CD4-positive, alpha-beta T cell treated with Interleukin-21 for 1 hour (primary cell): ENCODE measurements at places on chromosomes 2 and 18.

- no peak for DNase-seq
Measured at GRCh38 chr2:167190053-167190452, 301.8 kb downstream of the XIRP2 start.

GRCh38 chr2:63814114-63814513 lies 27.6 kb upstream of the UGP2 start:
- DNase-seq: no peak

DNA sequence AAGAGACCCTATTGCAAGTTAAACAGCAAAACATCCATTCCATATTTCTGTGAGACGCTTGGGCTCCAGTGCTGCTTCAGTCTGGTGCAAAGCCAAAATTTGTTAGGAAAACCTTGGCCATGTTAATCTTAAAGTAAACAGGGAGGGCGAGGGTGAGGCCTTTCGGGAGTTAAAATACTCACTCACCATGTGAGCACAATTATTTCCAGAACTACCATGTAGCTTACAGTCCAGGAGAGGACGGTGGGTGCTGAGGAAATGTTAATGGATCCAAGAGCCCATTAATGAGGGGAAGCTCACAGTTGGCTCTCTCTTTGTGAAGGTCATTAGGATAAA lies 286.4 kb downstream of the SLC8A1 start:
- DNase-seq: no peak

DNA sequence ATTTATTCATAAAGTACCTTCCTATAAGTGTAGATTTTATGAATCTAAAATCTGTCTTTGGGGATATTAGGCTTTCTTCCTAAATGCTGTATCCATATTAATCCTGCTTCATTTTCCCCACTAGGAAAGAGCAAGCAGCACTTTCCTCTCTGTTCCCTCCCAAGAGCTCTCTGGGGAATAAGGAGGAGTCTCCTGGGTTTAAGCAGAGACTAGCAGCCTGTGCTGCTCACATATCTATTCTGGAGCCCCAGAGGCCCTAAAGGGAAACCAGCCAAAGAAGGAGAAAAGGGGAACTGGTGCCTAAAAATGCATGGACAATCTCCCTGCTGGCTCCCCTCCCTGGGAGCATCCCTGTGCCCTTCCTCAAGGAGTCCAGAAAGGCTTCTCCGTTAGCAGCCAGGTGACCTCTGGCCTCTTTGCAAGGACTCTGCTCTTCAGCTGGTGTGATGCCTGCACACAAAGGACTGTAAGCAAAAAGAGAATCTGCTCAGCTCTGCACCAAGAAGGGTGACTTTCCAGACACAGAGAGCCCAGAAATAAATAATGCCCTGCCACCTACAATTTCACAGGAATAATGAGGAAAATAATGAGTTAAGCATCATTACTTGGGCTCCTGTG lies 270.6 kb downstream of the SS18 start:
- no peak for DNase-seq

- no peak for DNase-seq
Measured at GRCh38 chr2:41895334-41895664, 152.5 kb upstream of the PKDCC start.

- DNase-seq: peak; percentile 76
Measured at GRCh38 chr2:96138179-96139145, at the start of gene ASTL. ASTL (minus strand) TSS chr2:96138502; CDS start chr2:96138436, 66 bp downstream.

GRCh38 chr2:47078541-47079482 lies 76.3 kb downstream of the STPG4 start:
- DNase-seq: no peak

GRCh38 chr2:130759906-130760753 lies 4.8 kb downstream of the AMER3 start:
- no peak for DNase-seq

DNA sequence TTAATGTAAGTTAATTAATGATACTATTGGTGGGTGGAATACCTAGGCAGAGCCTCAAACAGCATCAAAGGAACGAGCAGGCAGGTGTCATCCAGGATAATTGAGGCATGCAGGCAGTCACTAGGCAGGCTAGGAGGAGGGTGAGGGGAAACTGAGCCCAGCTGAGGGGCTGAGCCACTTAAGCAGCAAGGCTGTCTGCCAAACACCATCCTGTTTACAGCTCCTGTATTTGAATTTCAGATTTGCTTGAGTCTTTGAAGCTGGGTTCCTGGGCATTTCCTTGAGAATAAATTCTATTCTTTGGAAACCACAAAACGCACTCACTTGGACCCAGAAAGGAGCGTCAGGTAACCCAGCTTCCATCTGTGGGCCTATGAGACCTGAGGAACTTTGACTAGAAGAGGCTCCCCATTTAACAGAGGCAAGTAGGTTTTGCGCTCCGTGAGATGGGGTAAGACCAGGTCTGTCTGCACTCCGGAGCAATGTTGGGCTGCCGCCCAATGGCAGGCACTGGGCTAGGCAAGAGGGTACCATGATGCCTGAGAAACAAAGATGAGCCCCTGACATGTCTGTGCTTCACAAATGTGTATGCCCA lies 2.0 kb downstream of the EDAR start:
- peak; percentile 34 for DNase-seq

DNA sequence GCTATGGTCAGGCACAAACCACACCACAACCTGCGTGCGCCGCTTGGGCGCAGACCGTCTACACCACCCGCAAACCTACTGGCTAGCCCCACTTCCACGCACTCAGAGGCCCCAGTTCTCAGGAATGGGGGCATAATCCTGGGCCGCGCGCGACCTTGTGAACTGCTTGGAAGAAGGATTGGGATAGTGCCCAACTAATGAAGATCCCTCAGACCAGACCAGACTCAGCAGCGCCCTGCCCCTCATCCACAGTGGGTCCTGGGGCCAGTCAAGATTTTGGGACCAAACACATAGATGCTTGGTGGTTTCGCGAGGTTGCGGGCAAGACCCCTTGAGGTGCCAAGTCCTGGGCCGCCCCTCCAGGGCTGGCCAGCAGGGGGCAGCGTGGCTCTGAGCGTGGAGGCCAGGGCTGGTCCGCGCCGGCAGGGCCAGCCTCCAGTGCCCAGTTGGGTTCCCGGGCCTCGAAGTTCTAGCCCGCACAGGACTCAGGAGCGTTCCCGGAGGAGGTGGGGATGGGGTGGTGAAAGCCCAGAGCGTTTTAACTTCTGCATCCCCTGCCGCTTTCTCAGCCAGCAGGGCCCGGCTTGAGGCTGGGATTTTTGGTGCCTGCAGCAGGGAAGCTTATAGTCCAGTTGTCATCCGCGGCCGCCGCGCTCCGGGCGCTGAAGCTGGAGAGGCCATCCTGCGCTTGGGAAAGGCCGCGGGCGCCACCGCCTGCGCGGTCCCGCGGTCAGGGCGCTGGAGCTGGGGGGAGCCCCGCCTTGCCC lies 8.3 kb downstream of the OSR1 start:
- DNase-seq: peak; percentile 58

GRCh38 chr2:138298120-138298814 lies 203.3 kb upstream of the SPOPL start:
- no peak for DNase-seq

- no peak for DNase-seq
Measured at GRCh38 chr2:37318401-37318800, 6.2 kb downstream of the PRKD3 start.

GRCh38 chr2:152344579-152345195 lies 9.7 kb downstream of the FMNL2 start:
- DNase-seq: no peak

GRCh38 chr18:66495844-66496243 lies 108.0 kb downstream of the CDH19 start:
- DNase-seq: no peak

- no peak for DNase-seq
Measured at GRCh38 chr2:44789971-44790721, 151.4 kb upstream of the SIX3 start.

- DNase-seq: no peak
Measured at GRCh38 chr2:20065885-20066602, 14.6 kb upstream of the LAPTM4A start.

GRCh38 chr18:34990597-34990996 lies 50.6 kb upstream of the MAPRE2 start:
- DNase-seq: no peak

DNA sequence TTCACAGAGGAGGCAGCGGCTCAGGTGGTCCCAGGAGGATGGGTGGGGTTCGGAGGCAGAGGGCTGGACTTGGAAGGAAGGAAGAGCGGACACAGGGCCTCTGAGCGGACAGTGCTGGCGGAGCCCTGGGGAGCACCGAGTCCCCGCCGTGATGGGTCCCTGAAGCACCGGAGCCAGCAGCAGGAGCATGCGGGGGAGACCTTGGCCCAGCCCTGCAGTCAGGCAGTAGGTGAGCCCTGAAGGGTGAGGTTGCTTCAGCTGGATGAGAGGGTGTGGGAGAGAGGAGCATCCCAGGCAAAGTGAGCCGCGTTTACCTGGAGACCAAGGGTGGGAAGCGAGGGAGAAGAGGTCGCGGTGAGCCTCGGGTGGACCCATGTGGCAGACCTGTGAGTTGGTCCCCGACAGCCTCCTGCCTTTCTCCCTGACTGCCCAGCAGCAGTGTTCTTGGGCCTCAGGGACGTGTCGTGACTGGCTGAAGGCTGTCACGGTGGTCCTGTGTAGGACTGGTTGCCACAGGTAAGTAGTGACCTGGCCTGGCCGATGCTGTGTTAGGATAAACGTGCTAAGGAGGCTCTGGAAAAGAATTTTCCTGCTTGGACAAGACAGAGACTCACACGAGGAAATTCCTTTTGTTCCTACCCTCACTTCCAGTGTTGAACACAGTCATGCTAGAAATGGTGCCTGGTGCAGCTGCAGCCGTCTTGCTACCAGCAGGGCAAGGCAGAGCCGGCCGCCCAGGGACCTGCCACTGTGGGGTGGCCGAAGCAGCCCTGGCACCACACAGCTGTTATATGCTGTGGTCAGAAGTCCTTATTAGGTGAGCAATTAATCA lies 73.0 kb downstream of the RRM2 start:
- DNase-seq: no peak

DNA sequence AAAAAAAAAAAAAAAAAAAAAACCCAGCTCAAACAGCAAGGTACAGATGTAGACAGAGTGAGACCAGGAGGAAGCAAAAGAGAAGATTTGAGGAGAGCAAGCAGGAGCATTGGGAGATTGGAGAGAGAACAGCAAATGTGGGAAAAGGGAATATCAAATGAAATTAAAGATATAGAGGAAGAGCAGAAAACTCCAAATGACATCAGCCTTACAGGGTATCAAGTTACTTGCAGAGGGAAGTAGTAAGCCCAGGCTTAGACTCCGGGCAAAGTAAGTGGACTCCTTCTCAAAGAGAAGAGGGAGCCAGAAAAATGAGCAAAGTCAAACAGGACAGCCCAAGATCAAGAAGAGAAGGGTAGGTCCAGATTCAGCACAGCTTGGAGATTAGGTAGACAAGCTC lies 93.3 kb upstream of the PPP1CB start:
- no peak for DNase-seq

- DNase-seq: no peak
Measured at GRCh38 chr2:232361646-232362045, 16.9 kb upstream of the ALPP start.

DNA sequence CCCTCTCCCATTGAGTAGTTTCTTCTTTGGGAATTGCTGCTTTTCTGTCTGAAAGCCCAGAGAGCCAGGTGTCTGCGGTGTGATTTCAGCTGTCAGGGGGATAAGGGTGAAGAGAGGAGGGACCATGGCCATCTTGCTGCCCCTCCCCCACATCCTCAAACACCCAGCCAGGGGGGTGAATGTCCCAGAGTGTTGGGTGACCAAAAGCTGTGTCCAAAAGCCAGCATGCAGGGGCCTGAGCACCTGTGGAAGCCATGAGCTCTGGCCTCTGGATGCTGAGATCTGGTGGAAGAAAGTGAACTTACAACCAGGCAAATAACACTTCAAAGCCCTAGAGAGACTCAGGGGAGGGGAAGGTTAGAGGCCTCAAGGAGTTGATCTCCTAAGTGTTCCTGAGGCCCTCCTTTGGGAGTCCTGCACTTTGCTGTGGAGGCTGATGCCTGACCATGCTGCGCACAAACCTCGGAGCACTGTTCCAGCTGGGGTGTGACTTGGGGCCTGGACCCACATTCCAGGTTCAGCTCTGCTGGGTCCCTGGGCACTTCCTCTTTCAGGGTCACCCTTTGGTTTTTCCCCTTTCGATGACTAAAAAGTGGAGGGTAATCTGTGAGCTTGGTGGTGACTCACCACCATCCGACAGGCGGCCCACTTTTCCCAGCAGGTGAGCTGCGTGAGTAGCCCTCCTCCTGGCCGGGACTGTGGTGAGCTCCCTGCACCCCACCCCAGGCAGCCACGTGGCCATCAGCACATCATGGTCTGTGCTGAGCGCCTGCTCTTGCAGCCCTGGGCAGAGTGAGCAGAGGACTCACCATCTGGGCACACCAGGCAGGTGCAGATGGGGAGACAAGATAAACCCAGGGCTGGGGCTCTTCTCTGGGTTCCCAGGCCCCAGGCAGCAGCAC lies 66.8 kb upstream of the FOSL2 start:
- DNase-seq: no peak

- no peak for DNase-seq
Measured at GRCh38 chr2:5921081-5921642, 229.0 kb downstream of the SOX11 start.

DNA sequence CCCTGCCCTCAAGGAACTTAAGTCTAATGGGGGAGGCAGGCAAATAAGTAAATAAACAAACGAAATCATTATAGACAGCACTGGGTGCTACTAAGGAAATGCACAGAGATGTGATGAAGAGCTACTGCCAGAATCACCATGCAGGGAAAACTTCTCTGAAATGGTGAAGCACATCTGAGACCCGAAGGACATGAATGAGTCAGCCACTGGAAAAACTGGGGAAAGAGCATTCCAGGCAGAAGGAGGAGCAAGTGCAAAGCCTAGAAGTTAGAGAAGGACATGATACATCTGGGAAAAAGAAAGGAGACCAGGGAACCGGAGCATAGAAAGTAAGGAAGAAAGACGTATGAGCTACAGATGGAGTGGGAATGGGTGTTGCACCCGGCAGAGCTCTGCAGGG lies 56.8 kb downstream of the TGFA start:
- DNase-seq: no peak

- no peak for DNase-seq
Measured at GRCh38 chr2:186399082-186399644, 86.9 kb upstream of the ZC3H15 start.

DNA sequence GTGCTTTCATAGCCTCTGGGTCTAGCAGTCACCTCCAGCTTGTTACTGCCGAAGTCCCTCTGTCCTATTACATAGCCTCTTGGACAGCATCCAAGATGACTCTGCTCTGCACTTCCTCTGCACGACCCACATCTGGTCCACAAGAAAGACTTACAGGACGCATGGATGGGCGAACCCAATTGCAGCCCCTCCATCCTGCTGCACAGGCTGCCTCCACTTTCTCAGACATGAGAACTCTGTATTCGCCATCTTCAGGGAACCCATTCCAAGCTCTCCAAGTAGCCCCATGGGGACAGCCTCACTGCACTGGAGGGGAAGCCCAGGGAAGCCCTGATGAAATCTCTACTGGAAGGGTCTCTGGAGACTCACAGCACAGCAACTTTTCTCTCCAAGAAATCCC lies 172.1 kb downstream of the GFPT1 start:
- DNase-seq: no peak

DNA sequence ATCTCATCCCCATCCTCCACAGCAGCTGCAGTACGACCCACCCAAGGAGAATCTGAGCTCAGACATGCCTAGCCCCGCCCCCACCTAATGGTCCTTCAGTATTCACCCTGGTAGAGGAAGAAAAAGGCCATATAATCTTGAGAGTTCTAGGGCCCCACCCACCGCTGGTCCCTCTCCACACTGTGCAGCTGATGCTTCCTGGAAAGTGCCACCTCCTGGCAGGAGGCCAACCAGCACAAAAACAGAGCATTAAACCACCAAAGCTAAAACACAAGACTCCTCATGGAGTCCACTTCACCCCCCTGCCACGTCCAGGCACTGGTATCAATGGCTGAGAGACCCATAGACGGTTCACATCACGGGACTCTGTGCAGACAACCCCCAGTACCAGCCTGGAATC lies 40.7 kb downstream of the MC4R start:
- DNase-seq: no peak

GRCh38 chr2:179856205-179856604 lies 5.2 kb downstream of the ZNF385B start:
- DNase-seq: no peak
